GM12878 (cell line): ENCODE measurements at places on chromosomes 3 and 15.

DNA sequence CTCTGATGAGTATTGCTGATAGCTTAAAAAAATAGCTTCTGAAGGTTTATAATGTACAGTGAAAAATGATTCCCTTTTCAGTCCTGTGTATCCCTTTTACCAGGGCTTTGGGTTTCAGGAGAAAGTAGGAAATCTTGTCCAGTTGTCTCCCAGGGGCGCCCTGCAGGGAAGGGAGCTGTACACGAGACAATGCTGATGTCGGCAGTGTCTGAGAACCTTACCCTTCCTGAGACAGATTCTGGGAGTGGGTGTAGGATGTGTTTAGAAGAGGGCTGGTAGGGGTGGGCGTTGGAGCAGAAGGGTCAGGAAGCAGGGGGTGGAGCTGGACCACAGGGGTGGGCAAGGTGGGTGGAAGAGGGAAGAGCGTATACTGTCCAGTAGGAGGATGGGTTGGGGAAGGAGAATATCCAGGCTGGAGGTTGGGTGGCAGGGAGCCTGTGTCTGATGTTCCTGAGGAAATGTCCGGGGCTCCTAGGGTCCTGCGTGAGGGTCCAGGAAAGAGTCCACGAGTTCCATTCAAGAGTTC is 5.6 kb downstream of the THPO start:
- no peak for DNase-seq

- no peak for DNase-seq
These were observed 1049.1 kb downstream of the FHIT start for GRCh38 chr3:60202052-60202726.

DNA sequence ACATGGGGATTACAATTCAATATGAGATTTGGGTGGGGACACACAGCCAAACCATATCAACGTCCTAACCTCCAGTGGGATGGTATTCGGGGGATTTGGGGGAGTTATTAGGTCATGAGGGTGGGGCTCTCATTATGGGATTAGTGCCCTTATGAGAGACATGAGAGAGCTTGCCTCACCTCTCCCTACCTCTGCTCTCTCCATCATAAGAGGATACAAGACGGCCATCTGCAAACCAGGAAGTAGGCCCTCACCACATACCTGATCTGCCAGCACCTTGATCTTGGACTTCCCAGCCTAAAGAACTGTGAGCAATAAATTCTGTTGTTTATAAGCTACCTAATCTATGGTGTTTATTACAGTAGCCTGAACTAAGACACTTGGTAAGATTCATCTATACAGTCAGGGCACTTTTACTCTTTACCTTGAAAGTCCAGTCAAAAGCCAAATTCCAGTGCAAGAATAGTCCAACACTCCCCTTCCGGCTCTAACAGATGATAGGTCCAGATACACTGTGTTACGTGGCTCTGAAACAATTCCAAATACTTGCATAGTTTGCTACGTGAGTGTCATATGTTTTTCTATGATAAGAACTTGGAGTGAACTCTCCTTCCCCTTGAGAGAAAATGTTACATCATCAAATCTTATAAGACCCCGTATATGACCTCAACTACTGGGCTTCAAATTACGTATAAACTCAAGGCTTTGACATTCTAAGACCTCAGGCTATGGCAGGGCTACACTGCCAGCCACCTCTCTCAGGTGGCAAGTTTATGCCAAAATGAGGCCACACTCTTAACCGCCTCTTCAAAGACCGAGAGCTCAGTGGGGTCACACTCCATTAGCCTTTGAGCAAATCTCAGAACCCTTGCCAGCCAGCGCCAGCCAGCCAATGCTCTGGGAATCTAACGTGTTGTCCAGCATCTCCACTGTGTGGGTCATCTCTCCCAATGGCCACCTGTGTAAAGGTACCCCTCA is 129.9 kb downstream of the XXYLT1 start:
- DNase-seq = no peak

- DNase-seq = no peak
These were observed 547.8 kb upstream of the TBL1XR1 start for GRCh38 chr3:177744873-177745606.

GRCh38 chr3:7573330-7573729 is 712.4 kb downstream of the GRM7 start:
- DNase-seq = no peak
